NCI-H524 treated with DMSO at 0.1 percent for 48 hours (cell line): ENCODE measurements at places on chromosomes 6 and 20.

- DNase-seq, result no peak
Observed at GRCh38 chr6:158086504-158087223, 81.4 kb downstream of the SERAC1 start.

DNA sequence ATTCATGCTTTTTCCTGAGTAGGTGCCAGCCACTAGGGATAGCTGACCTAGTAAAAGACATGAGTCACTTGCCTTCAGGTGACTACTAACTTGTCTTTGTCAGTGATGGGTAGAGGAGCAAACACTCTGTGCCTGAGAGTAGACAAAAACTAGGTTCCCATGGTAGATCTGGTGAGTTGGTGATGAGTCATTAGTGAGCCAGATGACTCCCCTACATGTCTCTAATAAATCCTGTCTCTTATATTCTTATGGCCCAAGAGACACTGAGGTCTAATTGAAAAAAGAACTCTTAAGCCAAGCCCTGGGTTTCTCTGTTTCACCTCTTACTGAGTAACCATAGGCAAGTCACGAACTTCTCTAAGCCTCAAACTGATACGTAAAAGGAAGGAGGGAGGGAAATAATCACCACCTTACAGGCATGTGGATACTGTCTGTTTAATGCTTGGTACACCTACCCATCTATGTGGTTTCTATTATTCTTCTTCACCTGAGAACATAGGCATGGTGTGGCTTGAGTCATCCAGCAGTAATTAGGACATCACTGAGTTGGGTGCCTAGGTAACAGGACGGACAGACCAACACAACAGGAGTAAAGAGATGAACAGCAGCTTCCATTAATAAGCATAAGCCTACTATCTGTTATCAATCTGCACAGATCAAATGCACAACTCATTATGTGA lies 20.3 kb downstream of the TTPAL start:
- no peak for DNase-seq

DNA sequence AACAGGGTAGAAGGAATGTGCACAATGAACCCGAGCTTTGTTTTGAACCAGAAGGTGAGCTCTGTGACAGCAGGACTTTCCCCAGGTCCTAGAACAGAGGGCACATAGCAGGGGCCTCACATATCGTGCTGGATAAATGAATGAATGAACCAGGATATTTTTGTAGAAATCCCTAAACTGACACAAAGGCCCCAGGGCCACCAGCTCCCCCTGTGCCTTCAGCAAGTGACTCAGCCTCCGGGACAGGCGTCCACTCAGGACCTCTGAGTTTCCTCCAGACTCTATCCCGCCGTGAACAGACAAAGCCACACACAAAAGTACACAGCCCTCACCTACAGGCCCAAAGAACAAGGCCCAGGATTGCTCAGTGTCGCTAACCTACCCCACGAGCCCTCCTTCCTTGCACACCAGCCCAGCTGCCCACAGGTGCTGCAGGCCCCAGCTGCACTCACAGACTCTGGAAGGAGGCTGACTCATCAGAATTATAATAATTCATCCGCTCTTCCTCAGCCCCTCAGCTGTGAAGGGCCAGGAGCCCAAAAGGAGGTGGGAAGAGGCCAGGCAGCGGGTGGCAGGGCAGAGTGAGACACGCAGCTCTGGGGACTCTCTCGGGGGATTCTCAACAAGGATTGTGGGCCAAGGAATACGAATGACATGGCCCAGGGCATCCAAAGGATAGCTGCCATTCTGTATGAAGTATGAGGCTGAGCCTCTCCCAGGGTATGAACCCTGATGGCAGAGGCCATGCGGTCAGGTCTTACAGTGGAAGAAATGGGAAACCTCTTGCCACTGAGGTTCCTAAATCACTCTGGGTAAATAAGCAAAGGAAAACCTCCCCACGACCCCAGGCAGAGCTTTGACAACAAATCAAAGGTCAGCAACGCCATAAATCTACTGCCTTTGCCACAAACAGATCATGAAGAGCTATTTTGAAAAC lies 40.9 kb downstream of the SUMO4 start:
- no peak for DNase-seq

DNA sequence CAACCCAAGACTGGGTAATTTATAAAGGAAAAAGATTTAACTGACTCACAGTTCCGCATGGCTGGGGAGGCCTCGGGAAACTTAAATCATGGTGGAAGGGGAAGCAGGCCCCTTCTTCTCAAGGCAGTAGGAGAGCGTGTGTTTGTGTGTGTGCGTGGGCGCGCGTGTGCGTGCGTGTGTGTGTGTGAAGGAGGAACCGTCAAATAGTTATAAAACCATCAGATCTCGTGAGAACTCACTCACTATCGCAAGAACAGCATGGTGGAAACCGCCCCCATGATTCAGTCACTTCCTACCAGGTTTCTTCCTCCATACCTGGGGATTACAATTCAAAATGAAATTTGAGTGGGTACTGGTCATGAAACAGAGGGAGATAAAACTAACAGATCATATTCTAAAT lies 220.1 kb upstream of the EYS start:
- no peak for DNase-seq

DNA sequence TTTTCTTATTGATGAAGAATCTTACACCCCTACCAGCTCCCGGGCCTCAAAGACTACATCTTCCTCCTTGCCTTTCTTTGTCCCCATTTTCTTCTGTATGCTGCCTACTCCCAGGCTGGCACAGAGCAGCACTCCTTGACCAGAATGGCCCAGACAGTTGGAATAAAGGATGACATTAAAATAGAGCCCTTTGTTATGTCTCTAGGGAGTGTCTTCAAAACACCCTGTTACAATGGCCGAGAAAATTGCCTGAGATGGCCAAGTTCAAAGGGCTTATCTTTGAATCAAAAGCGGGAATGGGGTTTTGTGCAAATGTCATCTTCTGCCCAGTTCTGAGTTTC lies 79.0 kb upstream of the TBC1D7 start:
- DNase-seq, result no peak

DNA sequence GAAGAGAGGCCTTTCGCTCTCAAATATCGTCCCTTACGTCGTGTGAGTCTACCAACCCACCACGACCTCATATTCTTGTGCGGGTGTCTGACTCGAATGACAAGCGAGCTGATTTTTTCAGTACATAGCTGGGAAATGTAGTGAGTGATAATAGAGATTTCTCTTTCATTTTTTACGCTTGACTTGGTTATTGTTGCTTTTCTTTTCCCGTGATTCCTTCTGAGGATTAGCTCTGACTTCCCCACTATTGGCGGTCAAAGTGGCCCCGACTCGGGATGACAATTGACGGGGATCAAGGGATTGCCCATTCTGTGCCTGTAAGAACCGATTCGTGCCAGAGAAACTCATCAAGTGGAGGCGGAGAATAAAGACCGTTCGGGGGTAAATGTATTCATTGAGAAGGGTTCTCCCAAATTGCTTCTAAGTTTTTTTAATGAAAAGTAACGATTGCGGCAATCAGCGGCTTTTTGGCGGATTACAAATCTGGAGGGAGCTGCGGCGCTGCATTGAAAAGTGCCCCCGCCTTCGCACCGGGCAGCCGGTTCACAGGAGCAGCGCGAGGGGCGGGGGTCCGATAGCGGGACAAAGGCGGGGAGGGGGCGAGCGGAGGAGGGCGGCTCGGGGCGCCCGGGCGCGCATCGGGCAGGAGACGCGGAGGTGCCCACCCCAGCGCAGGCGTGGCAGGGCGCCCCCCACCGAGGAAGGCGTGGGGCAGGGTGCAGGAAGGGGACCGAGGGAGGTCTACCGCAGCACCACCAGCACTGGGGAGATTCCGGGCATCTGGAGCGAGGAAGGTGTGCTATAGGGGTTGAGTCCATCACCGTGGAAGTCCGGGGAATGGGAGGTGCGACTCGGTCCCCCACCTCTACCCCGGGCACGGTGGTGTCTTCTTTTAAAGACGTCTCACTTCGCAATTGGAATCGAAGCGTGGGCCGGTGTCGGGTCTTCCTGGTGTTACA lies 44.5 kb upstream of the OSTM1 start:
- no peak for DNase-seq

- DNase-seq, result no peak
Observed at GRCh38 chr20:3812975-3813847, 7.1 kb upstream of the AP5S1 start.

- no peak for DNase-seq
Observed at GRCh38 chr6:134698228-134698627, 251.7 kb downstream of the ALDH8A1 start.

- no peak for DNase-seq
Observed at GRCh38 chr6:127347178-127347577, 3.8 kb upstream of the ECHDC1 start.
